ENCODE measurements at places on chromosomes 7 and 10.

- no peak for DNase-seq
Observed at GRCh38 chr7:24501443-24502134, 71.7 kb upstream of the PALS2 start.

DNA sequence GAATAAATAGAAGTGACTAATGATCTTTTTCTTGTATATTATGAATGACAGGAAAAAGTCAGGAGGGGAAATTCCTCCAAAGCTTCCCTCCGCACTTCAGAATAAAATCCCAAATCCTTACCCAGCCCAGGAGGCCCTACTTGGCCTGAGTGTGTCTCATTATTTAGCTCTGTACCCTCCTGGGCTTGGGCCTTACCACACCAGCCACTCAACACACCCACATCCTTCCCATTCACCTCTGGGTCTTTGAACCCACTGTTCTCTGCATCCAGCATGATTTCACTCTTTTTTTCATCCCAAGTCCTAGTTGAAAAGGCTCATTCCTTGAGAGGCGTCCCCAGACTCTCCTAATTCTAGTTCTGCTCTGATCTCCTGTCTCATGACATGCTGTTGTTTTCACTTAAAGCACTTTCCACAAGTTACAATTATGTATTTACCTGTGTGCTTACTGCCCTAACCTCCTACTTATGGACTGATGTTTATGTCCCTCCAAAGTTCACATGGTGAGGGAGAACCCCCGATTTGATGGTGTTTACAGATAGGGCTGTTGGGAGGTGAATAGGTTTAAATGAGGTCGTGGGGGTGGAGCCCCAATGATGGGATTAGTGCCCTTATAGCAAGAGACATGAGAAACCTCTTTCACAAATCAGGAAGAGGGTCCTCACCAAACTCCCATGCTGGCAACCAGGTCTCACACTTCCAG lies 6.4 kb downstream of the NOD1 start:
- DNase-seq, result no peak

DNA sequence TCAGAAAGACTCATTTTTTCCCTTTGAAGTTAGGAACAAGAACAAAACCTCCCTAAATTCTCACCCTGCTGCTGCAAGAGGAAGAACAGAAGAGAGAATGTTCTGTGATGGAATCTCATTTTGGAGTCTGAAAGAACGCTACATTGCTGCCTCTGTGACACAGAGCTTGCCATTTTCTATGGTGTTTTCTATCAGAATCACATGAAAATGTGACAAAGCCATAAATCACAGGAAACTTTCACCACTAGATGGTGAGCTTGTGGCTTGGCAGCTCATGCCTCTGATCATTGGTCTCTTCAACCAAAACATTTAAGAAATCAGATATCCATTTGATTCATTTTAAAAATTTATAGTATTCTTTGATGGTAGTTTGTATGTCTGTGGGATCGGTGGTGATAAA lies 82.9 kb downstream of the CADPS2 start:
- DNase-seq, result no peak

GRCh38 chr10:70500812-70501301 lies 22.3 kb downstream of the PALD1 start:
- no peak for DNase-seq

DNA sequence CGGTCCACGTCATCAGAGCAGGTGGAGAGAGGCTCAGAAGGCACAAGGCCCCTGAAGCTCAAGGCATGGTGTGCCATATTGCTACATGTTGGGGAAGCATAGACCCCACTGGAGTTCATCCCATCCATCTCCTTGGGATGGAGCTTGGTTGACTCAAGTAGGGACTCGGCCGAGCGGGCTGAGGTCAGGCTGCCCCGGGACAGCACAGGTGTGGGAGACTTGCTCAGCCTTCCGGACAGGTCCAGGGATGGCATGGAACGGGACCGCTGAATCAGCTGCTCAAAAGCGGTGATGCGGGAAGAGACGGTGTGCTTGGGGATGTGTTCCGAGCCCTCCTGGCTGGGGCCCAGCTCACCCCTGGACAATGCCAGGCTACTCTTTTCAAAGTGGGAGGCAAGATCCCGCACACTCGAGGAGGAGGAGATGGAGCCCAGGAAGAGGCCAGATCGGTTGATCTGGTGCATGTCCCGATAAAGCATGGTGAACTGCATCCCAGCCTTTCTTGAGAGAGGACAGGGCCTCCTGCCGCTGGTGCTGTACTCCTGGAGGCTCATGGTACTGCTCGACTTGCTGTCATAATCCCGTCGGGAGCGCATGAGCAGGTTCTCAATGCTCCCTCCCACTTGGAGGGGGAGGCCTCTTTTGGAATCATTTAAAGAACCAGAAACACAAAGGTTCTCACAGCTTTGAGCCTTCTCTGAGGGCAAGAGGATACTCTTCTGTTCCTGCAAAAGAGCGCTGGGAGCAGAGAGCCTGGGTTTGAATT lies 65.6 kb upstream of the PDLIM1 start:
- DNase-seq, result no peak

DNA sequence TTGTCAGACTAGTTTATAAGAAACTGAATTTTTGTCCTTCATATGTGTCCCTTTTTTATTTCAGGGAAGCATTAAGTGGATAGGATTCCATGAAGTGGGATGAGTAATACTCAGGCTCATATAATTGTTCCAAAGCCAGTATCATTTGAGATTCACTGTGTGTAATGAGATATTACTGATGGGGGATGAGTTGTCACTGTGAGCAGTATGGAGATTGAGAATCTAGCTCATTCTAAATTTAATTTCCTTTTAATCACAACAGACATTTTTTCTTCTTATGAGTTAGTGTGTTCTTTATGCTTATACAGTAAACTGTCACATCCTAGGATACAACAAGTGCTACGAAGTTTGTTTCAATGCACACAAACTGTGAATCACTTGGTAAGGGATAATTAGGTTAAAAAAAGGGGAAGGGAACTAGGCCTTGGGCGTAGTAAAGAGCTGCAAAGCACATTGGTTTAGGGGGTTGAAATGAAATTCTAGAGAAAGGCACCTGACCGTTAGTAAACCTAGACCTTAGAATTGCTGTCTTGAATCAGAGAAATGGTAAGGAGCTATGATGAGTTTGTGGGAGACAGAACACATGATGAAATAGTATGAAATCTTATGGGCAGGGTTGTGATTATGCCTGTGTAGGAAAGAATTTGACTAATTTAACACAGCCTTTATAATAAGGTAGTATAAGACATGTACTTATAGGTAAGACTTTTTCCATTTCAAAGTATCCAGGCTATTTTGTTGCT lies 153.4 kb downstream of the MLLT10 start:
- DNase-seq, result no peak

- DNase-seq, result no peak
Observed at GRCh38 chr7:94595717-94596116, 60.2 kb downstream of the SGCE start.

DNA sequence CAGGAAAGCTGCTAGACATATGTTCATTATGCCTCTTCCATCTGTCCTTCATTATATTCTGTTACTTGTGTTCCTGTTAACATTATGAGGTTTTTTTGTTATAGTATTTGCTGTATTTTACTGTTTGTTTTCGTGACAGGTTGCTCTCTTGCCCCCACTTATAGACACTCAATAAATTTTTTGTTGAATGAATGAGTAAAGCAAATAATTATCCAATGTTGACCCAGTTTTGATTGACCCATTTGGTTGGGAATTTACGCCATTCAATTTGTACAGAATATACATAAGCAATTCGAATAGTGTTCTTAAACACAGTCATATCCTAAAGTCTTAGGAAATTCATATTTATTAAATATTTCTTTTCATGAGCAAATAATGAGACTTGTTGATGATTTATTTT lies 11.8 kb downstream of the CCSER2 start:
- DNase-seq, result no peak
